HepG2 (cell line): ENCODE measurements at places on chromosomes 2 and 18.

DNA sequence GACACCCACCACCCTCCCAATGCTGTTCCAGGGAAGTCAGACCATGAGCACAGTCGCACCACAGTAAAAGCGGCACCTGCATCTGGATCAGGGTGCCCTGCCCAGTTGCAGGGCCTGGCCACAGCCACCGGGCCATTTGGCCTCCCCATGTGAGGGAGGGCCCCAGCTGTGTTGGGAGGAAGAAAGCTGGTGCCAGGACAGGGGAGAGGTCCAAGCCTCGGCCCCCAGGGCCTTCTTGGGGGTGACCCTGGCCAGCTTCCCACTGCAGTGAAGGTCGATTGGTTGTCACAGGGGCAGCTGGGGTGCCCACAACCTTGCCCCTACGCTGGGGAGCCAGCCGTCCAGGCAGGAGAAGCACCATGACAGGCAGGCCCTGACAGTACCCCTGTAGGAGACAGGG, 183.2 kb upstream of the RAB6C start:
- H3K27me3 ChIP-seq: peaks cover 33% of the 10 kb centered on the region; the same call in 2 of the 3 replicates
- no peaks in the 10 kb centered on the region for H3K4me1 ChIP-seq
- no peak for DNase-seq
- no peak overlapping the region for H3K4me3 ChIP-seq

- no peak overlapping the region for H3K4me3 ChIP-seq
- no peak for DNase-seq
- no peaks in the 10 kb centered on the region for H3K36me3 ChIP-seq
Measured at GRCh38 chr2:197852108-197852507, 47.7 kb downstream of the PLCL1 start.

DNA sequence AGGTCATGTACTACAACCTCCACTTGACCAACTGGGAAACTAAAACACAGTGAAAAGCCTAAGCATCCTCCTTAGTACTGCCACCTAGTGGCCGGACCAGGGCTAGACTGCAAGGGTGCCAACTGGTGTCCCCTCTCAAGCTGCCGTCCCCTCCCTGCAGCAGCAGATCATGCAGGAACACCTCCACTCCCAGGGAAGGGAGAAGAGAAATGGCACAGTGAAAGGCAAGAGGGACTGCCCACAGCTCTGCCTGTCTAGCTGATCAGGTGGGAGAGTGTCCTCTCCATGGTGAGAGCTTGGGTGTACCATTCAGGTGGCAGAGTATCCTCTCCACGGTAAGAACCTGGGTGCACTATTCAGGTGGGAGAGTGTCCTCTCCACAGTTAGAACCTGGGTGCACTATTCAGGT, 78.1 kb downstream of the AAK1 start:
- no peak overlapping the region for H3K27ac ChIP-seq
- H3K4me3 ChIP-seq: no peak overlapping the region
- peak; percentile 61 for DNase-seq
- H3K4me1 ChIP-seq: peaks cover 20% of the 10 kb centered on the region
- no peaks in the 10 kb centered on the region for H3K36me3 ChIP-seq

GRCh38 chr18:74456017-74456348, 1.1 kb downstream of the DIPK1C start:
- no peak overlapping the region for H3K4me3 ChIP-seq
- H3K4me1 ChIP-seq: peaks cover 4% of the 10 kb centered on the region
- H3K27ac ChIP-seq: no peak overlapping the region
- peaks cover 3% of the 10 kb centered on the region for H3K27me3 ChIP-seq

DNA sequence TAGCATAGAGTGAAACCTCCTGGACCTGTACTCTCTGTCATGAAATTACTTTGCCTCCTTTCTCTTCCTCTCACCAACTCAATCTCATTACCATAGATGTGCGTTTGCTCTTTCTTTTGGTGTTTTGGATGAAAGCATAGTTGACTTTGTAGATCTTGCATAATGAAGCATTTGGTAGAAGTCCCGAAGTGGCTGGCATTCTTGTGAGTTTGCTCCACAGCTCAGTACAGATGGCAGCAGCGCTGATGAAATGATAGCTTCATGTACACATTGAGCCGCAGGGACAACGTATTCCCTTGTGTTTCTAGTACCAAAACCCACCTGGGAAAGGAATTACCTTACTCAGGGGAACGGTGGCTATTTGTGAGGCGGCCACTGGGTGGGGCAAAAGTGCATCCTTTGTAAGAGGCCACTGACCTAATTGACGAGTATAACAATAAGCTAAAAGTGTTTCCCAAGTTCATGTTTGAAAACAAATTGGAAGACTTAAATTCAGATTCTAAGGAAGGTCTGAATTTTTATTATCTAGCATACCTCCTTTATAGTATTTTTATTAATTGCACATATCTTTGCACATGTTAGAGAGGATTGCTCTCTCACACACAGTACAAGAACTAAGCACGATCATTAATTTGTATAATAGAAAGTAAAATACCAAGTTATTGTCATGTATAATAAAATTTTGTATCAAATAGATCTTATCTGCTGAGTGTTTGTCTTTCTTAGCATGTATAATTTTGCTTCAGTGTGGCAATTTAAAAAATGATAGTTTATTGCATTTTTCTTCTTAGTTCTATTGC, 25.4 kb upstream of the CDH7 start:
- H3K4me3 ChIP-seq: no peak overlapping the region
- H3K27me3 ChIP-seq: no peaks in the 10 kb centered on the region
- peak; percentile 16 for DNase-seq
- H3K27ac ChIP-seq: no peak overlapping the region
- no peaks in the 10 kb centered on the region for H3K36me3 ChIP-seq

GRCh38 chr18:2540575-2540974, 30.7 kb downstream of the METTL4 start:
- peaks cover 6% of the 10 kb centered on the region; the same call in 1 of the 3 replicates for H3K36me3 ChIP-seq
- DNase-seq: no peak
- H3K27me3 ChIP-seq: no peaks in the 10 kb centered on the region
- no peak overlapping the region for H3K27ac ChIP-seq
- H3K4me3 ChIP-seq: no peak overlapping the region
- no peaks in the 10 kb centered on the region for H3K4me1 ChIP-seq

GRCh38 chr2:65605743-65606058, 173.3 kb upstream of the SPRED2 start:
- no peaks in the 10 kb centered on the region for H3K36me3 ChIP-seq
- no peak overlapping the region for H3K27ac ChIP-seq
- no peak for DNase-seq
- H3K27me3 ChIP-seq: peaks cover 17% of the 10 kb centered on the region; the same call in 2 of the 3 replicates
- H3K4me1 ChIP-seq: 0 out of 2 replicates have a peak, but pooled peaks cover 10% of the 10 kb centered on the region

GRCh38 chr2:170091436-170091835, 86.5 kb upstream of the MYO3B start:
- H3K36me3 ChIP-seq: no peaks in the 10 kb centered on the region
- no peak for DNase-seq
- no peaks in the 10 kb centered on the region for H3K27me3 ChIP-seq
- H3K4me3 ChIP-seq: no peak overlapping the region
- no peak overlapping the region for H3K27ac ChIP-seq
